ENCODE measurements at places on chromosomes 4 and X. TPM values are rescaled to one million over a fixed set of nuclear protein-coding genes. Genes with fewer than 3 reads are reported as not detected.

The NDNF gene
- 1.6 TPM for total RNA-seq

The RTL9 gene
- not detected for total RNA-seq

The LIN54 gene
- total RNA-seq: 10.3 TPM

The PNMA6F gene
- total RNA-seq: not detected

The VSIG4 gene
- not detected for total RNA-seq

The TMEM154 gene
- total RNA-seq: 5.5 TPM
